ENCODE measurements at places on chromosomes 16 and 17.

DNA sequence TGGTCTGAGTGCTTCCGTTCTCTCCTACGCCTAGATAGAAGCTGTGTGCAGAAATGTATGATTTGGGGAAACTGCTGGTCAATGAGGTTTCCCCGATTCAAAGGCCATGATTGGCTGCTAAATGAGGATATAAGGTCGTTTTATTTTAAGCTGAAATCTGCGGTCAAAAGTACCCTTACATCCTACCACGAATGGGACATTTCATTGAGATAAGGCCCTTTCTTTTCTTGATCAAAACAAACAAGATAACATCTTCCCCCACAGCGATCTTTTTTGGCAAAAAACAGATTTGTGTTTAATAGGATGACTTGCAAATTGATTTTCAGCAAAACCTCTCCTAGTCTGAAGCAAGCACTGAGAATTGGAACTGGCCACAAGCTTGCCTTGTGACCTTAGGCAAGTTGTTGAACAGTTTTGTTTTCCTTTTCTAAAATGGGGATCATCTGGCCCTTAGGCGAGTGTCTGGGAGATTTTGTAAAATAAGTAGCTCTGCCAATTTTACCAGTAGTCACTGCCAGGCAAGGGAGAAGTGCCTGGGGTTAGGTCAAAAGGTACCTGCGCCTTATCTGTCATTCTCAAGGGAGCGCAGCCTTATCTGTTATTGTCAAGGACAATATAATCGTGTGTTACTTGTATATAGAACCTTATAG is 635 bp downstream of the SCPEP1 start:
- DNase-seq = no peak

- DNase-seq = no peak
Measured at GRCh38 chr17:17304521-17304985, 1.4 kb downstream of the NT5M start.

DNA sequence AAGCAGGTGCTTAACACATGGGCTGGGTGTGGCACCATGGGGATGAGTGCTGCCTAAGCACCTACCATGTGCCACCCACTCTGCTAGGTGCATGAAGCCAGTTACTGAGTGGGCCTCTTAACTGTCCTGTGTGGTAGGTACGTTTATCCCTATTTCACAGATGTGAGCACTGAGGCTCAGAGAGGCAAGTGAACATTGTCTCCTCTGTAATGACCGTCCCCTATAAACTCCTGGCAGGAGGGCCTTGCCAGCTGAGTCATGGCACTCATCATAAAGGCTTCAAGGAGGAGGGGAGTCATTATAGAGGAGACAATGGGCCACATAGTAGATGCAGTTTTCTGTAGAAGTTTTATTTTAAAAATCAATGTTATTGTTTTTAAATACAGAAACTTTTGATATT is 79.1 kb downstream of the RAB11FIP4 start:
- DNase-seq = peak; percentile 9

DNA sequence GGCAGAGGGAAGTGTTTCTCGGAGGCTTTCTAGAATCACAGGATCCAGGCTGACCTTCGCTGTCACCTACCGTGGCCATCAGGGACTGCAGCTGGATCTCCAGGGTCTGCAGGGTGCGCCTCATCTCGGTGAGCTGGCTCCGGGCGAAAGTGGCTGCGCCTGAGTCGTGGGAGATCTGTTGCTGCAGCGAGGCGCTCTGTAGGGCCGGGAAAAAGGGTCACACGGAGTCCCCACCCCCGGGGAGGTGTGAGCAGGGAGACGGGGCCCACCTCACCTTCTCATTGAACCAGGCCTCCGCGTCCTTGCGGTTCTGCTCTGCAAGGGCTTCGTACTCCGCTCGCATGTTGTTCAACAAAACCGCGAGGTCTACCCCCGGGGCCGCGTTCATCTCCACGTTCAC is 2.9 kb downstream of the KRT28 start:
- DNase-seq = no peak

GRCh38 chr16:83187405-83187804 is 560.6 kb downstream of the CDH13 start:
- DNase-seq = no peak

GRCh38 chr16:51576498-51577195 is 425.6 kb upstream of the SALL1 start:
- DNase-seq = no peak

DNA sequence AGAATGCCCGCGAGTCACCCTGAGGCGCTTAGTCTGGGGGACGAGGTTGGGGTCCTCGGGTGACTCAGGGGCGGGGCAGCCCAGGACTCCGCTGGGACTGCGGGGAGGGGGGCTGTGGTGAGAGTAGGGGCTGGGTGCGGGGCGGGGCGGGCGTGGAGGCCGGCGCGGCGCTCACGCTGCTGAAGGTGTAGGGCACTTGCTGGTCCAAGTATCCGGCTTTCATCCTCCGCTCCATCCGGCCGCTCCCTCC is 832 bp downstream of the ETV4 start:
- peak; percentile 26 for DNase-seq

GRCh38 chr16:54954220-54954619 is 23.6 kb downstream of the IRX5 start:
- peak; percentile 50 for DNase-seq
